ENCODE measurements at places on chromosomes 4 and X. TPM values are rescaled to one million over a fixed set of nuclear protein-coding genes. Genes with fewer than 3 reads are reported as not detected.

The CSN3 gene
- not detected for total RNA-seq

The GABRG1 gene
- 0.88 TPM for total RNA-seq

DNA sequence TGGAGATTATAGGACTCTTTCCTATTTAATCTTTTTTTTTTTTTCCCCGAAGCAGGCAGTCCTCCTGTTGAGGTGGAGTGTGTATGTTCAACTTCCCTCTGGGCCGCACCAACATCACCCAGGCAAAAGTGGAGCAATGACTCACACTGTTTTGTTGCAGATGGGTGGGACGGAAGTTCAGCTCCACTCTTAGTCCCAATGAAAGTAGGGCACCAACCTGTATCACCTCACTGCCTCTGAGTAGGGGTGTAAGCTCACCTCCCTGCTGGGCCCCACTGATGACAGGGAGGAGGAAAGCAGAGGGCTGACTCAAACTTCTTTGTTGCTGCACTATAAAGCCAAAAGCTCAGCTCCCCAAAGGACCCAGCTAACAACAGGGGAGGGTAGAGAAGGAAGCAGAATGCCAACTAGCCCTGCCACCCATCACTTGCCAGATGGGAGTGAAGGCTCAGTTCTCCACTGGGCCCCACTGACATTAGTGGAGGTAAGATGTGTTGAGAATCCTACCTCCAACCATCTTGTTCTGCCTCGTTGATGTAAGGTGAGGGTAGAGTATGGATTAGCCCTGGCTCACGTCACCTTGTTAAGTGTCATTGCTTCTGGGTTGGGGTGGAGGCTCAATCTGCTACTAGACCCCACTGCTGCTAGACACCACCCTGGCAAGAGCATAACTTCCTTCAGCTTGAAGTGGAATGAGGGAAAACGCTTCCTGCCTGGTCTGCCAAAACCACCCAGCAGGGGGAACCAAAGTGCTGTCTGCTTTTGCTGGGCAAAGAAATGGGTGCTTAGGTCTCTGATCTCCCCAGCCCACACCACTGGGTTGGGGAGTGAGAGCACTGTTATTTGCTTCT, 14.1 kb downstream of the RPS6KA3 start:
- DNase-seq: no peak
- H3K27me3 ChIP-seq: no peaks in the 10 kb centered on the region
- H3K4me1 ChIP-seq: no peaks in the 10 kb centered on the region
- H3K27ac ChIP-seq: no peak overlapping the region
- peaks cover 8% of the 10 kb centered on the region for H3K36me3 ChIP-seq

GRCh38 chr4:11720292-11720691, 291.6 kb upstream of the HS3ST1 start:
- H3K36me3 ChIP-seq: no peaks in the 10 kb centered on the region
- no peak overlapping the region for H3K27ac ChIP-seq
- no peak for DNase-seq
- no peaks in the 10 kb centered on the region for H3K4me1 ChIP-seq

DNA sequence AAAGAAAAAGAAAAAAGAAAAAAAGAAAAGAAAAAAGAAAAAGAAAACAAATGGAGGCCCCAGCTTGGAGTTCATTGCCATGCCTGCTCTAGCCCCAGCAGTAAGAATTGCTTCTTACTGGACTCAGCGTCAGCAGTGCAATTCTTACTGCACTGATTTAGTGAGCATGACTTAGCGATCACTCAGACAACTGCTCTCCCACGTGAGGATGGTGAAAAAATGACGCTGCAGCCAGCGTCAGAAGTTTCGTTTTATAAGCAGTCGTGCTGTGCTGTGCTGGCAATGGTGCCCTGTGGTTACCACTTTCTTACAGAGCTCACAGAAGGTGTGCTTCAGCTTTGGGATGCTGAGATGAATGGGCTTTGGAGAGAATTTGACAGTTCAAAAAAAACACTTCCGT, 68.3 kb upstream of the DDX3X start:
- no peak overlapping the region for H3K27ac ChIP-seq
- H3K36me3 ChIP-seq: no peaks in the 10 kb centered on the region
- H3K27me3 ChIP-seq: no peaks in the 10 kb centered on the region
- H3K4me1 ChIP-seq: no peaks in the 10 kb centered on the region

DNA sequence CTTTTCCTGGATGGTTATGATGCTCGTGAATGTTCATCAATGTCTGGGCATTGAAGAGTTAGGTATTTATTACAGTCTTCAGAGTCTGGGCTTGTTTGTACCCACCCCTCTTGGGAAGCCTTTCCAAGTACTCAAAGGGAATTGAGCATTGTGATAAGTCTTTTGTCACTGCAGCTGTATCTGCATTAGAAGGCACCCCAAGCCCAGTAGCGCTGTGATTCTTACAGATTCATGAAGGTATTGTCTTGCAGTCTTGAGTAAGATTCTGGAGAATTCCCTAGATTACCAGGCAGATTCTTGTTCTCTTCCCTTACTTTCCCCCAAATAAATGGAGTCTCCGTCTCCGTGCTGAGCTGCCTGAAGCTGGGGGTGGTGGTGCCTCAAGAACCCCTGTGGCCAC, 173.4 kb upstream of the HUWE1 start:
- no peaks in the 10 kb centered on the region for H3K36me3 ChIP-seq
- no peaks in the 10 kb centered on the region for H3K27me3 ChIP-seq
- no peak overlapping the region for H3K4me3 ChIP-seq
